Activated T-cell treated with anti-CD3 and anti-CD28 coated beads, Interleukin-2, amount 50 U/mL, for 48 hours (primary cell): ENCODE measurements at places on chromosomes 5 and 9.

DNA sequence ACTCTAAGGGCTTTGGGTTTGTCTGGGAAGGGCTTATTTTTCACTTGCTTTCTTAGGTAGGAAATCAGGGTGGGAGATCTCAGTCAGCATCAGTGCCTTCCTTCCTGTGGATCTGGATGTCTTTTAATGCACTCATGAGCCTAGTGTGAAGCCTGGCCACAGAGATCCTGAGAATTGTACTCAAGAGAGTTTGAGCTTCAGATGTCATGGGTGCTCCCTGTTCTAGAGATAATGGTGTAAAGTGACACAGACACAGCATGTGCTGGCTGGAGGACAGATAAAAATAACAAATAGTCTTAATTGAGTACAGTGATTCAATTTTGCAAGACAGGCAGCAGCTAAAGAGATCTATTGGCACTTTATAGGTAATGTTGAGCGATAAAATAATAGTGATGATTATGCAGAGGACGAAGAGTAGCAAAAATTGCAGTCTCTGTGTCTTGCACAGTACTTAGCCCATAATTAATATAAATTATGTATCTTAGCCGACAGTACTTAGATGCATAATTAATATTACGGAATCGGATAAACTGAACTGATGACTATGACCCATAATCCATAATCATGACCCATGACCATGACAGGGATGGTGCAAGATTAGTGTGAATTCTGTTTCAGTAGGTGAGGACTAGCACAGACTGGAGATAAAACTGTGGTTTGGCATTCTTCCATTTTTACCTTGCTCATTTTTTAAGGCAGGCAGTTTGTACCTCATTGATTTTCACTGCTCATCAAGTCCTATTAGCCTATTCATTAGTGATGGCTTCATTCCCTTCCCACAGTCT lies 408.7 kb upstream of the PIK3R1 start:
- DNase-seq: no peak

DNA sequence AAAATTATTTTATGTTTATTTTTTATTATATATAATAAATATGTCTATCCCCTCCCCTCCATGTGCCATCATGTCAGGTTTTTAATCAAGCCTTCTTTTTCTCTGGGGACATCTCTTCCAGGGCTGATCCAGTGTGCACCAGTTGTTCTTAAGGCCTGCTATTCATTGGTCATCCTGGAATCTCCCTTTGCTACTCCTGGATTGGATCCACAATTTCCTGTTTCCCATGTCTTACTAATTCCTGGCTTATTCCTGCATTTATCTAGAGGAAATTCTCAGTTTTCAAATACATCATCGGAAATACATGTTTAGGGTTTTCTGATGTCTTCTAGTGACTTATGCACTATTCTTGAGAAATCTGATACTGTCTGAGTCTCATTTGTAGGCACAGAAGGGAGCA lies 56.8 kb downstream of the ANGPTL2 start:
- no peak for DNase-seq

DNA sequence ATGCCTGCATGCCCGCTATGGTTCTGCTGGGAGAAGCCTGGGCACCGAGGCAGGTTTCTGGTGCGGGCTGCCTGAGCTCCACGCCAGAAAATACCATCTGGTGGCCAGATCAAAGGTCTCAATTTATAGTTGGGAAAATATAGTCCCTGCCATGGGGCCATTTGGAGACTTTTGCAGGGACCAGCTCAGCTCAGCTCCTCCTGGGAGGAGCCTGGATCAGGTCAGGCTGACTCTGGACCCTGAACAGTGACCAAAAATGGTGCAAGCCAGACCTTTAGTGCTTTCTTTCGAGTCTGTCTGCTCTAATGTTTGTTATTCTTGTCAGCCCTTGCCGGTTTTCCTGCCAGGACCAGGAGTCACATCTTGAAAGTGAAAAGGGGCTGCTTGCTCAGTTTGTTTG lies 31.8 kb downstream of the HMCN2 start:
- DNase-seq: no peak

GRCh38 chr5:179348843-179349242 lies 3.6 kb upstream of the ADAMTS2 start:
- no peak for DNase-seq

DNA sequence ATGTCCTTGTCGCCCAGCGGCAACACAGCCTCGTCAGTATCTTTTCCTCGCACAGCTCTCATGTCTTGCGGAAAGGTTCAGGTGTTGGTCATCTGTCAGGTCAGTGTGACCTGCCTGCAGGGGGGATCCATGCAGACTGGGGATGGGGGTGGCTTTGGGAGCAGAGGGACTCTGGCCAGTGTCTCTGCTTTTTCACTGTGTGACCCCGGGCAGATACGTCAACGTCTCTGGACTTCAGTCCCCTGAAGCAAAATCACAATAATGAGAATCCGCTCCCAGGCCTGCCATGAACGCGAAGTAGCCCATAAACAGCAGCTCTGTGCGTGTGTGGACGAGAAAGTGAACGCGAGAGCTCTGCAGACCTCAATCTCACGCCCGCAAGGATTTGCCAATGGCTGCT lies 75.7 kb upstream of the FCN1 start:
- DNase-seq: no peak

DNA sequence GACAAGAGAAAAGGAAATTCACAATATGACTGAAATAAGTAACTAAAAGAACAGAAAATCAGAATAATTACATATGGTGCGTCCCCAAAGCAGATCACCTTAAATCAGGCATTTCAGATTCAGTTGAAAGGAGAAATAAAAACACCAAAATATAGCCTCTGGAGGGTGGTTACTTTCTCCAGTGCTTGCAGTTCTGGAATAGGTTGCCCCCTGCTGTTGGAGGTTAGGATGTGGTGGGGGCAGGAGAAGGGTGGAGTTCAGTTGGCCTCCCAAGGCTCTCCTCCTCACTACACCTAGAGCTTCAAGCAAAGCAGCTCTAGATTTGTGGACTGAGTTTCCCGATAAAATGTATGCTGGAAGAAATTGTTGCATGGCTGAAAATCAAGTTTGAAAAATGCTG lies 338.2 kb upstream of the TLE4 start:
- DNase-seq: no peak

DNA sequence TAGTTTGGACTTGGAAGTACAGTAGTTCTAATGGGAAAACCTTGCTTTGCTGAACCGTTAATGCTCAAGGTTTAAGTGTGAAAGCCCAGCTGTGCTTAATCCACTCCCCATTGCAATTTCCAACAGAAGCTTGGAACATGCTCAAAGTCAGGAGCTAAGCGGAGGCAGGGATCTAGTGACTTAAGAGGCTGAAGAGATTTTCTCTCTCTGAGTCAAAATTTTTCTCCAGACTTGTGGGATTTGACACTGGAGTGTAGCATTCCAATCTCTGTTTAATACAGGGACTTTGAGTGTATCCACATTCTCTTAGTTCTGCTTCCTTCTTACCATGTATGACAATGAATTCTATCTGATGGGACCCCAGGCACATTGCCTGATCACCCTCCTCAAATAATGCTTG lies 471.8 kb downstream of the KIF4B start:
- DNase-seq: no peak

DNA sequence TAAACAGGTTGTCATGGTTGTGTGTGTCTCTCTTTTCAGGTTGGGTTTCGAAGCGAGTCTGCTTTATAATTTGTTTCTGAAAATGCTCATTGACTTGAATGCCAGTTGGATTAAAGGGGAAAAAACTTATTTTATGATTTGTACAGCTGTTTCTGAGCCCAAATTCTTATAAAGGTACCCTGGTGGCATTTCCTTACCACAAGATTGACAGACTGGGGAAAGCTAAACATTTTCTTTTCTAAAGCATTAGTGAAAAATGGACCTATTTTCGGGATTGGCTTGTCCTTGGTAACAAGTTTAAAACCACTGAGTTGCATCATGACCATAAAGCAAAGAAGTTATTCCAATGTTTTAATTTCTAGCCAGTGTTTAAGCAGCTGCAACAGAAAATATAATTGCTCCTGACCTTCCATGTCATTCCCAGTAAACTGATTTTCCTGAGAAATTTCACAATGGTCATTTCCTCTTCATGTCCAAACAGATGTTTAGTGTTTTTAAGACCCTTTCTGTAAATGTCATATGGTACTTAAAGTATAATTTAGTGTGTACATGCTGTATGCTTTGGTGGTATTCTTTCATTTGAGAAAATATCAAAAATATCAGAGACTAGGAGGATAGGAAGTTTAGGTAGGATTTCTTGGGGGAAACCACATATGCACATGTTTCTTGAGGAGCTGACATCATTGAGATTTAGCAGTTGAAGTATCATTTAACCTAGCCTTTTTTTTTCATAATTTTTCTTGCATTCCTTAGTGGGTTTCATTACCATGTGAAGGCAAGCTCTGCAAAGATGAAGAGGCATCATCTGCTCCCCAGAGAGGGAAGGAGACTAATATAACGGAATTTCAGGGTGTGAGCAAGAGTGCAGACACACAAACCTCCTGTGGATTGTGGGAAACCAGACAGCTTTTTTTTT lies 667.1 kb upstream of the RGMB start:
- DNase-seq: no peak

- no peak for DNase-seq
Measured at GRCh38 chr5:79931866-79932265, 59.2 kb downstream of the MTX3 start.

DNA sequence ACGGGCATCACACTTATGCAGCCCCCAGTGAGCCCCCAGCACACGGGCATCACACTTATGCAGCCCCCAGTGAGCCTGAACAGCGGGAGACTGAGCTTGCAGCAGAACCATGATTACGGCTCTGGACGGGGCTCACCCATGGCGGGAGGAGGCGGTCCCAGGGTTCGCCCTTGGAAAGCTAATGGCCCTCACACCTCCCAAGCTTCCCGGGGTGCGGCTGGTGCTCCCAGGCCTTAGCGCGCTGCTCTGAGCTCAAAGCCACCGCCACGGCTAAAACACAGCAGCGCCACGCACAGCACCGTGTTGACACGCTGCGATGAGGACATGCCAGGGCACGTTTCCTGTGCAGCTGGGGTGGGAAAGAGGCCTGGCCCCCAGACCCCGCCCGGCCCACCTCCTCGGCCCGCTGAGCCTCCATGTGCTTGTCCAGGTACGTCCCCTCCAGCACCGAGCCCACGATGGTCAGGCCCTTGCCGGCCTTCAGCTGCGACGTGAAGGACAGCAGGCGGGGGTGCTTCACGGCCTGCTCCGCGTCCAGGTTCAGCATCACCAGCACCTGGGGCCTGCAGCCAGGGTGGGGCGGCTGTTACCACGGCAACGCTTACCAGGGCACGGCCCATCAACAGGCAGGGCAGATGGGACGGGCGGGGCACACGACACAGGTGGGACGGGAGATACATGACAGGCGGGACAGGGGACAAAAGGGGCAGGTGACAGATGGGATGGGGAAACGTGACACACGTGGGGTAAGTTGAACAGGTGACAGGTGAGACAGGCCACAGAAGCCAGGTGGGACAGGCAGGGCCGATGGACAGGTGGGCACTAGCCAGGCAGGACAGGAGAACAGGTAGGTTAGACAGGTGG lies 38.4 kb downstream of the SLC12A7 start:
- no peak for DNase-seq

DNA sequence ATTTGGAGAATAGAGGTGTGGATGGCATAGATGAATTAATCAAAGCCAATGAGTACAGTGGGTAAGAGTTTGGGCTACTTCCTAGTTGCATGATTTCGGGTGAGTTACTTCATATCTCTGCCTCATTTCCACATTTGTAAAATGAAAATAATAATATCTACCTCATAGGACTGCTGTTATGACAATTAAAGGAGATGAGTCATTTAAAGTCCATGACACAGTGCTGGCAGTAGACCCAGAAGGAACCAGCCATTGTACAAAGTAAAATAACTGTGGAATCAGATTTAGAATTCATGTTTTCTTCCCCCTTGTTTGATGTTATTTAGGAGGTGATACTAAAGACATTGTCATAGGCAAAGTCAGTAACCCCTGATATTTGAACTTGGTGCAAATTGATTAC lies 139.5 kb upstream of the SLC27A6 start:
- no peak for DNase-seq

DNA sequence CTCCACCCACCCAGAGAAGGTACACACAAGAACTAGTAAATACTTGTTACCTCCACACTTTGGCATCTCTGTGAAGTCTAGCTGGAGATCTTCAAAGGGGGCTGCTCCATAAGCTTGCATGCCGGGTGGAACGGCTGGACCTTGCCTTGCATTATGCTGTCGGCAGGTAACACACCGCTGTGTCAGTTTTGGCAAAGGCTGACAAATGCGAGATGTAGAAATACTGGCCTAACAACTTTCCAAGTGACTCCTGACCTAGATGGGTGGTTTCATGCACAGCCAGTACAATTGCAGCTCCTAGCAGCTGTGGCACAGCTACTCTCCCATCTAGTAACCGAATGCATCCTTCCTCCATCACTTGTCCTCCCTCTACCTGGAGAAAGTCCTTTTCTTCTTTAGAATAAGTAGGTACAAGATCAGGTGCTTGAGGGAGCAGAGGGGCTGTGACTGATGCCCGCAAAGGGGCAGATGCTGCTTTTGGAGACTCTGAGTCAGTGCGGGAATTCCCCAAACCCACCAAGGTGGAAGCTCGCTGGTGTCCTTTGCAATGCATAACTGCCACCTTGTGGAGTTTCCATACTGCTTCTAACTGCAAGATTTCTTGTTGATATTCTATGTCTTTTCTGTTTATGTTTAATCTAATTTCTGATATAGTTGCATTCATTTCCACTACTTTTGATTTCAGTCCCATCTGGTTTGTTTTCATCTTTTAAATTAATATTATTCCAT lies 78.4 kb downstream of the TMEM161B start:
- DNase-seq: peak; percentile 38

- no peak for DNase-seq
Measured at GRCh38 chr9:129629251-129629820, 3.4 kb downstream of the NTMT1 start.

- peak; percentile 92 for DNase-seq
Measured at GRCh38 chr9:99253772-99254431, 31.8 kb downstream of the SEC61B start.

DNA sequence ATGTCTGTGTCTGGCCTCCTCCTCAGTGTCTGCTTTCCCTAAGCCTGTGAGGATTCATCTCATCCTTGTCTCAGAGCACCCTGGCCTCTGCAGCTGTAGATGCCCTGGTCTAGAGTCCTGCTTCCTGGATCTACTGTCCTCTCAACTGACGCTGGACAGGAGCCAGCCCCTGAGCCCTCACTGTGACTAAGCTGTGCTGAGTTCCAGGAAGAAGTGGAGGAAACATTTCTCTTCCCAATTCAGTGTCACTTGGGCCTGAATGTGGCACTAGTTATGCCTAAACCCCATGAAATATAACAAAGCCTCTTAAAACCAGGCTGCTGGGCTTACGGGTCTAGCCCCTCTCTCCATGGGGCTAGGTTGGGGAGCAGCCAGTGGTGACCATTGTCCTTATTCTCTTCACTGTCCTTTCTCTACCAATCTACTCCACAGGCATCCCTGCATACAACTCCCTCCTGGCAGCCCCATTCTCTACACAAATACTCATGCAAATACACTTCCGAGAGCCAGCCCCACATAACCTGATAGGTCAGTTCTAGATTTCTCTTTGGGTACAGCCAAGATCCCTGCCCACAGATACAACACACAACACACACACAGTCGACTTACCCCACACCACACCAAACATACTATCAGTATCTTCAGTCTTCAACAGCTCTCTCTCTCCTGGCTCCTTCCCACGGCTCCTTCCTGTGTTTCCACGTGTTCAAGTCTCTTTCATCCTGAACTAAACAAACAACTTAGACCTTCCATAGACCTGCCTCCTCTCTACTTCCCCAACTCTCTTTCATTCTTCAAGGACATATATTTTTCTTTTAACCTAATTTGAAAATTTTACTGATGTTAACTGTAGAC lies 220.8 kb downstream of the SNX18 start:
- no peak for DNase-seq

- no peak for DNase-seq
Measured at GRCh38 chr5:44187973-44188372, 201.2 kb downstream of the FGF10 start.

GRCh38 chr5:147860641-147861025 lies 17.9 kb upstream of the SCGB3A2 start:
- DNase-seq: no peak
